ENCODE measurements at places on chromosomes 4 and X. TPM values are rescaled to one million over a fixed set of nuclear protein-coding genes. Genes with fewer than 3 reads are reported as not detected.

DNA sequence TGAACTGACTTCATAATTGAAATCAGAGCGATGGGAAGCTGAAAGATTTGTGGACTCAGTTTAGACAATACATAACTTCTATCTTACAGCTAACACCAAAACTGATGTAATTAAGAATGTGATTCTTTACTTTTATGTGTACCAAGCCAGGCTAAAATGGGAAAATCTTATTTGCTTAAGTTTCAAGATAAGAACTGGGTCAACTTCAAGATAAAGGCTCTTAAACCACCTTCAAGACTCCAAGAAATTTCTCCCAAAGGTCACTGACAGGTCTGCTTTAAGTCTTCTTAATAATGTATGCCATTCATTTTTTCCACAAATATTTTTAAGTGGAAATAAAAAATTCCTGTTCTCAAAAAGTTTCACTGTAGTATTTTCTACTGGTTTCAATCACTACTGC is 55.5 kb downstream of the DDX60 start:
- no peak for DNase-seq

GRCh38 chr4:38531141-38531727 is 132.8 kb upstream of the KLF3 start:
- DNase-seq = no peak

- DNase-seq = no peak
These were observed at the start of gene HDAC8 for GRCh38 chrX:72572248-72573157. Gene HDAC8 (minus strand): TSS chrX:72572843. CDS start chrX:72572761, 82 bp downstream.

DNA sequence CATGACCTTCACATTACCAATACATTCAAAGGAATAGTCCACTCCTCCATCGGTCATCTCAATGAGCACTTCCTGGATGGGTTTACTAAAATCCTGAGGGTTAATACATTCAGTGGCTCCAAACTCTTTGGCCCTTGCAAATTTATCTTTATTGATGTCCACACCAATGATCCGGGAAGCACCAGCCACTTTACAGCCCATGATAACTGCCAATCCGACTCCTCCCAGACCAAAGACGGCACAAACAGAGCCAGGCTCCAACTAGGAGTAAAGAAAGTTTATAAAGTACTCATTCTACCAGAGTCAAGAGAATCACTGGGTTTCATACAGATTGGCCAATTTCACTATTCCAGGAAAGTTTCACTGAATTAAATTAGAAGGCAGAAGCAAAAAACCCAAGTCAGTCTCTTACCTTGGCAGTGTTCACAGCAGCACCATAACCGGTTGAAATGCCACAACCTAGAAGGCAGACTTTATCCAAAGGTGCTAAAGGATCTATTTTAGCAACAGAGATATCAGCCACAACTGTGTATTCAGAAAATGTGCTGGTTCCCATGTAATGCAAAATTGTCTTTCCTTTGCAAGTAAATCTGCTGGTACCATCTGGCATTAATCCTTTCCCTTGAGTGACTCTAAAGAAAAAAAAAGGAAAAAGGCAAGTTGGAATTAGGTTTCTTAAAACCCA is 12.2 kb downstream of the ADH5 start:
- DNase-seq = no peak

- DNase-seq = no peak
These were observed 332.3 kb upstream of the HTR2C start for GRCh38 chrX:114251575-114251974.

- no peak for DNase-seq
These were observed 61.8 kb downstream of the PPP2R2C start for GRCh38 chr4:6410664-6411063.

GRCh38 chr4:57243076-57243475 is 132.9 kb upstream of the IGFBP7 start:
- DNase-seq = no peak

DNA sequence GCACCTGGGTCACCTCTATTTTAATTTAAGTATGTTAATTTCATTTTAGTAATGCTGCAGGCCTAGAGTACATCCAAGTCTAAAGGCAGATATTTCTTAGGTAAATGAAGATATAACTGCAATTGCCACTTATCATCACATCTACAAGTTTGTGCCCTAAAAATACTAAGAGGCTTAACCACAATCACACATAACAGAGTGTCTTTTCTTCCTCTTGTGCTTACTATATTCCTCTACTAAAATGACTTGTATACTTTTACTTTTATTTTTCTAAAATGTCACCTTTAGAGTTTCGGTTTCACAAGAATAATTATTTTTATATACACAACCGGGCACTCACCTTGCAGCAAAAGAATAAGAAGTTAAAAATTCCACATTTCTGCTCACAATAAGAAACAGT is 77.9 kb downstream of the EFHC2 start:
- DNase-seq = no peak

DNA sequence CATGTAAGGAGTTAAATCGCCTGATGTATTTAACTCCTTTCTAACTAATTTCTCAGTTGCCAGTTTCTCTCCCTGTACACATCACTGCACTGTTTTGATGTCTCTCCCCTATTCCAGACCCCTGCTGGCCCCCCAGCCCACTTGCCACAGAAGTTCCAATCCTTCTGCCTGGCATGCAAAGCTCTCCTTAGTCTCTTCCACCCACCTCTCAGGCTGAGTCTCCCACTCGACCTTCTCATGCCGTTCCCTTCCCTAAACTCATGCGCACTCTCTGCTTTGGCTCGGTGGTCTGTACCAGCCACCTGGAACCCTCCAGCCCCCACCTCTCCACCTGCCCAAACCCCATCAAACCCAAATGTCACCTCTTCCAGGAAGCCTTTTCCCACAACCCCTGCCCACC is 56.9 kb downstream of the APLN start:
- no peak for DNase-seq

- no peak for DNase-seq
These were observed 416.0 kb upstream of the GALNTL6 start for GRCh38 chr4:171397175-171397574.

GRCh38 chr4:142366769-142367181 is 479.3 kb downstream of the INPP4B start:
- no peak for DNase-seq

DNA sequence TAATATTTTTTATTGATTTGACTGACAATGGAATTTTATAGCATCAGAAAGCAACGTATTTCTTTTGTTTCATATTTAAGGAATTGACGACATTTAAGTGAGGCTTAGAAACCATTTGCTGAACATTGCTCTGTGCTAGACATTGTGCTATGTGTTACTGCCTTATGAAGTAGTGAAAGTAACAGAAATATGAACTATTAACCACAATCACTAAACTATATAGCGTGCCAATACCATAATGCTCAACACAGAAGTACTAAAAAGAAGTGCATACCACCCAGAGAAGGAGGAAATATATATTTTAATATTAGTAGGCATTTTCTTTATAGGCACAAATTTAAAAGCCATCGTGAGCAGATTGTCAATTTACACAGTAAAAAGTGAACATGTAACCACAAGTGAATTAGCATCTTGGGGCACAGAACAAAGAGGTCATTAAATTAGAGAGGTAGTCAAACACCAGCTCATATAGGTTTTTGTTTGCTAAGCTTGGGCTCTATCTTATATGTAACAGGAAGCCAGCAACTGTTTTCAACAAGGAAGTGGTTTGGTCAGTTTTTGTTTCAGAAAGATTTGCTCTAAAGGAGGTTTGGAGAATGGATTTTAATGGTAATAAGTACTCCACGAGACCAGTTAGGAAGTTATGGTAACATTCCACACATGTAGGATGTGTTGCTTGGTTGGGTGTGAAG is 270.7 kb downstream of the GRXCR1 start:
- no peak for DNase-seq

DNA sequence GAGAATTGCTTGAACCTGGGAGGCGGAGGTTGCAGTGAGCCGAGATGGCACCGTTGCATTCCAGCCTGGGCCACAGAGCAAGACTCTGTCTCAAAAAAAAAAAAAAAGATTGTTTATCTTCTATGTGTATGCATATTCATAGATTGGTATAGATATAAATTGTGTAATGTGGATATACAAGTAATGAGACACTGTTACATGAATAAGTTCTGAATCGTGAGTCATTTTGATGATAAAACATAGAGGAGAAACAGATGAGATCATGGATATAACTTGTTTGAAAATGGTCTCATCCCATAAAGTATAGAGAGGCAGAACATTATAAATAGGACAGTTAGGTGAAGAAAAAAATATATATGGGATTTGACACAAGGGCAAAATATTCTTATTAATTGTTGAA is 628.0 kb downstream of the IL1RAPL1 start:
- DNase-seq = no peak

- no peak for DNase-seq
These were observed 35.1 kb downstream of the ATG4A start for GRCh38 chrX:108126661-108127060.

DNA sequence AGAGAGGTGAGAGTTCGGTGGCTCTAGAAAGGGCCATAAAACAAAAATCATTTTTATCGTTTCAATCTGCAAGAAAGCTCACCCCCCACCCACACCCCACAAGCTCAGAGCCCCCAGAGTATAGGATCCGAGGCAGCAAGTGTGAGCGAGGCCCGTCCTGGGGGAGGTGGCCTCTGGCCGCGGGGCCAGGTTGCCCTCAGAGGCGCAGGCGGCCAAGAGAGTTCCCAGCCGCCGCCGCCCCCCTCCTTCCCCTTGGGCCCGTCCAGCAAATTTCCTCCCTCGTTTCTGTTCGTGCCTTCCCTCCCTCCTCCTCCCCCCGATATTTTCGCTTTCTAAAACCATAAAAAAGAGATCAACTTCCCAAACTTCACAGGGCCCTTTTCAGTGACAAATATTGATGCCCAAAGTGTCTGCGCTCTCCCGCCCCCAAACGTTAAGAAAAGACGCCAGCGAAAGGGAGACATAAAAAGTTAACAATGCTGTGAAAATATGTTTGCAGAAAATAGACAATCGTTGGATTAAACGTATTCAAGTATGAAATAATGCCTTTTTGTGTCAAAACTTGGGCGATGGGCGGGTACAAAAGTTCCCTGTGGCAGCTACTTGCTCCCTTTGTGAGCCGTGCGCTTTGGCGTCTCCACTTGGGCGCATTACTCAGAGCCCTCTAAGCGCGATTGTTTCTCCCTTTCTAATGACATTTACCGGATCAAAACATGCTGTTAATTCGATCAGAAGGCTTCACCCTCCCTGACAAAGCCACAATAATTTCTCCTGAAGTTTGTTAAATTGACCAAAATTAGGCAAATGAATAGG is 1.1 kb upstream of the HELT start:
- DNase-seq = no peak

DNA sequence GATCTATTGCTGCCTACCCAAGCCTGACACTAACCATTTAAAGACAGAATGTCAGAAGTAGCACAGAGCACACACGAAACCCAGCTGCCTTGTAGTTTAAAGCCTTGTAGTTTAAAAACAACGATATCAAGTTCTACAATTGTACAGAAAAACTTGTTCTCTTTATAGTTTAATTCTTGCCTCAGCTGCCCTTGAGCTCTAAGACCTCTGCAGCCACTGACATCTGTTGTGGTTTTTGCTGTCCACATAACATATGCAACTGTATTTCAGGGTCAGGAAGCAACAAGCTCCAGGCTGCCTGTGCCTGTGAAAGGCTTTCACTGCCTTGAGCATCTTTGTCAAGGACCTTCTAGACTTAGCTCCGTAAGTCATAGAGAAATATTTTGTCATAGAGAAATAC is 227.2 kb downstream of the SPCS3 start:
- DNase-seq = no peak

DNA sequence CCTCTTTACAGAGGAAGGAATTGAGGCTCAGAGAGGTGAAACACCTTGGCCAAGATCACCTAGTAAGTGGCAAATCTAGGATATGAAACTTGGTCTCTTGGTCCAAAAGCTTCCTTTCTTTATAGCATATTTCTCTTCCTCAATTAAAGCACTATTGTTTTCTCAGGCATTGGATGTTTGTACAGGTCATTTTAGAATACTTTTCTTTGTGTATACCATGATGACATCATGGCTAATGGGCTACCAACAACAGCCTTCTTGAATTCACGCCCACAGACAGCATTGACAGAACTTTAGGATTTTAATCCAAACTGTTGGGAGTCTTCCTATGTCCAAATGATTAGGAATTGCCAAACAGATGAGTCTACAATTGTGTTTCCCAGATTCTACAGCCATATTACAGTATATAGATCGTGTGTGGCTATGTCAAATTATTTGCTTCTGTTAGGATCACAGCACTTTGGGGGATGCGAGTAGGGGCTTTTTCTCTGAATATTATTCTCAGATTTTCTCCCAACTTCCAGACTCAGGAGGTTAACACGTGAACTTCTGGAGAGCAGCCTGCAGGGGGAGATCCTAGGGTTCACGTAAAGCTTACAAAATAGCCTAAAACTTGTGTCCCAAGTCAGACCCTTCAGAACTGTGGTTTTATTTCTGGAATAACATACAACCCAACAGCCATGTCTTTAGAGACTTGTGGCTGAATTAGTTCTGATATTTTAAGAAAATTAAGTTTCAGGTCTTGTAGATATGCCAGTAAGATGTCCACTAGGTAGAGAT is 191.8 kb downstream of the SHROOM3 start:
- DNase-seq = no peak

DNA sequence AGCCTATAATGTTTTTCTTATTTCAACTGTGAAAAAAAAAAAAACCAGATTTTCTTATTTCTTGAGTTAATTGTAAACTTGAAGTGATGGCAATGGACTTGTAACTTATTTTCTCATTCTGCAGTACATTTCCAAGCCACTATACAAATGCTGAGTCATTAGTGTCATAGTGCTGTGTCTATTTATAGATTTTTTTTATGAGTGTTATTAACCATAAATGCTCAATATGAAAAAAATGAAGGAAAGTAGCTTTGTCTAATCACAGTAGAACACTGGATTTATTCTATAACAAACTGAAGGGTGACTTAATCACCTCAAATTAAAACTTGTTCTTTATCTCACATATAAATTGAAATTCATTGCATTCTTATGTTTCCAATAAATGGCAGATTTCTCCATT is 718.6 kb downstream of the CCSER1 start:
- DNase-seq = no peak

DNA sequence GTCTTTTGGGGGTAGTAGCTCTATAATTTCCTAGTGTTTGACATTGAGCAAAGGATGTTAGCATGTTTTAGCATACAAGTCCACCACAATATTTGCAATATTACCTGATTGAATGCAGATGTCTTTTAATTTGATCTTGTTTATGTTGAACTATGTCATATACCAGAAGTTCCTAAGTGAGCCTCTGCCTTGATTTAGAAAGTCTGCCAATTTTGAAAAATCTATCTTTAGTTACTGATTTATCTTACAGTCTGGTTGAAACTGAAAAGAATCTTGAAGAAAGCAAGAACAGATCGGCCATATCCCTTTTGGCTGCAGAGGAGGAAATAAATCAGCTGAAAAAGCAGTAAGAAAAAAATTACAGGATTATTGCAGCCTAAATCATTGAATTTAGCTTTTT is 18.5 kb downstream of the SPATA18 start:
- DNase-seq = no peak

The CDKL2 gene
- 1.1 TPM for total RNA-seq

The CTAG1B gene
- not detected for total RNA-seq

The CSN1S1 gene
- total RNA-seq = not detected

The NIPAL1 gene
- 1.1 TPM for total RNA-seq

The ARHGAP36 gene
- total RNA-seq = not detected

The LNX1 gene
- 9.8 TPM for total RNA-seq

The EPHA5 gene
- total RNA-seq = not detected

The FAM9C gene
- not detected for total RNA-seq

The SFRP2 gene
- 9.4 TPM for total RNA-seq

The VCX2 gene
- not detected for total RNA-seq

Data from omental fat pad (tissue), 4 donors.